Myocyte (in vitro differentiated cells): ENCODE measurements at places on chromosomes 4 and X. TPM values are rescaled to one million over a fixed set of nuclear protein-coding genes. Genes with fewer than 3 reads are reported as not detected.

FAT1 gene
- 268 and 353 TPM in 2 replicates for total RNA-seq

PPEF2 gene
- total RNA-seq = not detected in 2 replicates

ASB9 gene
- 0.70 and 1.1 TPM in 2 replicates for total RNA-seq

ASB12 gene
- total RNA-seq = 0.83 TPM in 1 of 2 replicates, not detected in the other

NUDT10 gene
- 0.42 and 0.62 TPM in 2 replicates for total RNA-seq

CLNK gene
- not detected in 2 replicates for total RNA-seq

DHX15 gene
- total RNA-seq = 100 and 104 TPM in 2 replicates
